ENCODE measurements at places on chromosomes 16 and 17. TPM values are rescaled to one million over a fixed set of nuclear protein-coding genes. Genes with fewer than 3 reads are reported as not detected.

DNA sequence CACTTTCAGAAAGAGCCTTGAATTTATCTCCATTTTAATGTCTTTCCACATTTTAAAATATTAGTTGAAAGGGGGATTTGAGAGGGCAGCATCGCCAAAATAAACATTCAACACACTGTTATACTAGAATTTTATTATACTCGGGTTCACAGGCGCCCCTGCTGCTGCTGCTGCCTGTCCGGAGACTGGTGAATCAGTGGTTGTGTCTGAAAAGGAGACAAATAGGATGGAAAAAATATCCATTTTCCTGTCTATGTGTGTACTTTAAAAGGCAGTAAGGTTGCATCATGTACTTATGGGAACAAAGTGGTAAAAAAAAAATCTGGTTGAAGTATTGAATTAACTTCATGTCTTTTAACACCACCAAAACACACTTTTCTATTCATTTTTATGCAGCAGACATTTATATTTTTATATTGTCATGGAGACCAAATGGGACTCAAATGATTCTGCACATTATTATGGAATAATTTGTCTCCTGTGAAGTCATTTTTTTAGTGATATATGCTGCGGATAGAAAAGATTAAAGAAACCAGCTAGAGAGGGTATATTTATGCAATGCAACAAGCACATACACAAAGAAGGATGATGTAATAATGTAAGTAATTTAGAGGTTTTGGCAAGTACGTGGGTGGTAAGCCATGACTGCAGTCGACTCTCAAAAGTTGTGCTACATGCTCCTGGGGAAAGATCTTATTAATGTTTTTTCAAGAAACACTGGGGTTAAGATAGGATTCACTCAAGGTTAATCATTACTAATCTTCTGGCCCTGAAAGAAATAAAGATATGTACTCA is 759.0 kb upstream of the SOX9 start:
- DNase-seq: no peak

GRCh38 chr17:75691801-75692626 is 24.9 kb downstream of the SAP30BP start:
- no peak for DNase-seq

DNA sequence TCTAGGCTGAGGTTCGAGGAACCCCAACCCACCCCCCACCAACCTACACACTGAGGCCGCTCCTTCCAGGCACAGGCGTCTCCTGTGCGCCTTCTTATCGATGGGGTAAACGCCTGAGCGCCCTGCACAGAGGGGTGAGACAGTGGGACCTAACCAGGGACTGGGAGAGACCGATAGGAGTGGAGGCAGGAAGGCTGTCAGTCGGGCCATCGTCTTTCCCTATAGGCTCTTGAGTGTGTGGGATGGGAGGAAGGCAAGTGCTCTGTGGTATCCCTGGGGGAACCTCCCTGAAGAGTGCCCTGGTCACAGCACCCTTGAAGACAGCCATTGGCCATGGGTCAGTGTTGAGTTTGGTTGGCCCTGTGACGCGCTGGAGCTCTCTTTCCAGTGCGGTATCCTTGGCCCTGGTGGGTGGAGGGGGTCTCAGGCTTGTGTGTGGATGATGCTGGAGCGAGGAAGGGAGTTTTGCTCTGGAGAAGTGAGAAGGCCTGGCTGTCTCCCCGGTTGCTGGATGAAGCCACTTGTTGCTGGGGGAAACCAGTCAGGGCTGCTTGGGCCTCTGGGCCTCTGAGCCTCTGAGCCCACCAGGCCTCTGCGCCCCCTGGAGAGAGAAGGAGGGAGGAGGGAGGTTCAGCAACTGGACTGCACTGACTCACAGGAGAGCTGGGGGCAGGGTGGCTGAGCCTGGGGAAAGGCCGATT is 1.7 kb downstream of the GPRC5C start:
- no peak for DNase-seq

DNA sequence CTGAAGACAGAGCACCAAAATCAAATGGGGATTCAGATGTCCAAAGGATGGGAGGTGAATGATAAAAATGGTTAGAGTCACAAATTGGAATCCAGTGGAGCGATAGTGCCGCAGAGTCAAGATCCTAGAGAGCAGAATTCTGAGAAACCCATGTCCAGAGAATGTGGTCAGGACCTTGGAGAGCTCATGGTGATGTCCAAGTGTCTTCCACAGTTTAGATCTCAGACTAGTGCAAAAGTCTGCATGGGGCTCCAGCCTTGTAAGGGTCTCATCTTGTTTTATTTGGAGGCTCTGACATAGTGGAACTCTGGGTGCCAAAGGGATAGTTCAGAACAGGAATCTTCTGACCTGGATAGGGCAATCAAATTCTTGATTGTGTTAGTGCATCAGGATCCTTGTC is 245.9 kb upstream of the HSBP1 start:
- no peak for DNase-seq

The ADAMTS18 gene
- 0.05 TPM for total RNA-seq

The SERPINF2 gene
- total RNA-seq: 1.7 TPM

The ABCC12 gene
- total RNA-seq: not detected

The TAF1C gene
- 17.2 TPM for total RNA-seq

DNA sequence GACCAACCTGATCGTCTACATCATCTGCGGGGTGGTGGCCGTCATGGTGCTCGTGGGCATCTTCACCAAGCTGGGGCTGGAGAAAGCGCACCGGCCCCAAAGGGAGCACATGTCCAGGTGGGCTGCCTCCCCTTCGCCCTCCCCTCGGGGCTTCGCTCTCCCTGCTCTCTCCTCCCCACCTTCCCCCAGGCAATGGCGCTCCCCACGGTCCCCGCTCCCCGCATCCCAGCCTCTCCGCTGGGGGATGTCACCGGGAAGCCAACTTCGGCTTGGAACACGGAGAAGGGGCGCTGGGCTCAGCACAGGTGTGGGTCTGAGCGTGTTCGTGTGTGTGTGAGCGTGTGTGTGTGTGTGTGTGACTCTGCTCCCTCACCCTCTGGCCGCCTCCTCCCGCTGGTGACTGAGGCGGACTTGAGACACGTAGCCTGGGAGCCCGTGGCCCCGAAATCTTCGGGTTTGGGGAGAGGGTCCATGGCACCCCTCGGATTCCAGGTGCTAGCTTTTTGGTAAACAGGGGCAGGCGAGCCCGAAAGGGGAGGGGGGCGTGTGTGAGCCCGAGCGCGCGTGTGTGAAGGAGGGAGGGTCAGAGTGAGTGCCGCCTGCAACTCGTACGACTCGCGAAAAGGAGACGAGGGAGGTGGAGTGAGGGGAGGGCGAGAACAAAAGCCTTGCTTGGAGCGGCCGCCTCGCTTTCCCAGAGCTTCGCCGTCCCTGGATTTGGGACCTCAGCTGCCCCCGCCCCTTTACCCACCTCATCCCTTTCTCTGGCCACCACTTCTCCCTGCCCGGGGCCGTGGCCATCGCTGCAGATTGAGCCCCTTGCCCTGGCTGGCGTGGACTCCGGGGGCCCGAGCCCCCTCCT is 1.3 kb downstream of the SHISA9 start:
- no peak for DNase-seq

- peak; percentile 96 for DNase-seq
Observed at GRCh38 chr16:695355-696089, 5.3 kb upstream of the WDR24 start.

GRCh38 chr17:40022961-40023541 is 7.8 kb downstream of the CSF3 start:
- DNase-seq: peak; percentile 80

- no peak for DNase-seq
Observed at GRCh38 chr17:1532836-1533602, 16.6 kb upstream of the INPP5K start.

DNA sequence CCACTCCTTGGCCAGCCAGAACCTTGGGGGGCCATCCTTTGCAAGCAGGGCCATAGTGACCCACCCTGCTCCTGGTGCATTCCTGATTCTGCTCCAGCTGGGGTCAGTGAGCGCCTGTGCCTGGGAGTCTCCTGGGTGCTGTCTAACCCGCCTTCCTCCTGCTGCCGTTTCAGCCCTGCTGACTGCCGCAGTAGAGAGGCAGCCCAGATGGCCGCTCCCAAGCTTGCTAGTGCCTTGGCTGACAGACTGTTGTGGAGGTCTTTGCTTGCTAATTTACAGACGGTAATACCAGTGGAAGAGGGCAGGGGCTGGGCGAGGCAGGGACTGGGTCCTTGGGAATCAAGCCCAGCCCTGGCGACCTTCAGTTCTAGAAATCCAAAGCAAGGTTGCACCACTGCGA is 99.6 kb downstream of the SOCS1 start:
- no peak for DNase-seq

DNA sequence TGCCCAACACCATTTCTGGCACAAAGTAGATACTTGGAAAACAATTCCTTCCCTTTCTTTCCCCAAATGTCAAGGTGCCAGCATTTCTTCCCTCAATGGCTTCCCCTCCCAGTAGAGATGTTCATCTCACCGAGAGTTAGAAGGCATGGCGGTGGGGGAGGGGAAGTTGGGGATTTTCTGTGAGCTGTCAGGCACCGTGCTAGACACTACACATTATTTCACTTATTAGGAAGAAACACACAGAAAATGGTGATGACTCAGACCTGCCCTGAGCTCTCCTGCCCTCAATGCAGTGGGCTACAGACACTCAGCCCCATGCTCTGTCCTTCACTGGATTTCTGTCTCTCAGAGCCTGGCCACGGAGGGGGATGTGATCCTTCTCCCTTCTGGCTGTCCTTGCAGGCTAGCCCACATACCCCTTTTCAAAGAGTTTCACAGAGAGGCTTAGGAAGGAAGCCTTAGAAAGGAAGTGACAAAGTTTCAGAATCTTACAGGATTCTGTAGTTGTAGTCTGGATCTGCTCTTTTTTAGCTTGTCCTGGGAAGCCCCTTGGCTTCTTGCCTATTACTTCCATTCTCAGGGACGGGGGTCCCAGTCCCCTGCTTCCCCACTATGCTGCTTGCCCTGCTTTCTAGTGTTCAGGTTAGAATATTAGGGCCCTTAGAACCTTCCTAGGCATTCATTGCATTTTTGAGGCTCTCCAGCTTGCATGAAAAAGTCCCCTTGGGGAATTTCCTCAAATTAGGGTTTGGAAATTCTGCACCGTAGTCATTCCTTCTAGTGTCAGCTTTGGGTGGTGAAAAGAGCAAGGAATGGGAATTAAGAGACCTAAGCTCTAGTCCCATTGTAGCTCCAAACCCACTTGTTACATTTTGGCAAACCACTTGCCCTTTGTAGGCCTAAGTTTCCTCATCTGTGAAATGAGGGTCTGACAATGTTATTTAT is 12.2 kb upstream of the CCL5 start:
- no peak for DNase-seq

The KRTAP9-8 gene
- total RNA-seq: not detected

GRCh38 chr16:84059946-84060901 is 17.6 kb upstream of the SLC38A8 start:
- no peak for DNase-seq

- DNase-seq: no peak
Observed at GRCh38 chr16:57728336-57729181, 7.0 kb upstream of the KATNB1 start.

DNA sequence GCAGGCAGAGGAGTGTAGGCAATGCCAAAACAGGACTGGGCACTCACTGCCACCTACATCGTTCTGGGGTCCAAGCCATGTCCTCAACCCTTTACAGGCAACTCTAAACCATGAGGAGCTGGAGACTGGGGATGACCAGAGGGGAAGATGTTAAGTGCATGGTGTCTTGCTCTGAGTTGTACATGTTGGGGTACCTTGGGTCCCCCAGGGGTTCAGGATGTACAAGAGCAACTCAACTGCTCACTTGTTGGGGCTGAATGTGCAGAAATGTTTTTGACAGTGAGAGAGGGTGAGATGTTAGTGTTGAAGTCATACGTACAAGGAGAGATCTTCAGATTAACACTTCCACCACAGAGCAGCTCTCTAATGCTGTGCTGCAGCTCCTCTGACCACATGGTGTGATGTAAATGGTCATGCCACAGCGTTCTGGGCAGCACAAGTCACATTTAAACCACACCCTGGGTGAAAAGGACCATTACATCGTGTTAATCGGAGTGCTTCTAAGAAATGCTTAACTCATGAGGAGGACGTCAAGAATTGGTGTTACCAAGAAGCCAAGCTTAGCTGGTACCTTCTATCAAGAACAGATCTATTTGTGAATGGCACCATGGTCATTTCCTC is 2.4 kb downstream of the CCL18 start:
- DNase-seq: no peak

The CEP131 gene
- total RNA-seq: 4.3 TPM

- no peak for DNase-seq
Observed at GRCh38 chr16:64236316-64236715, 885.5 kb downstream of the CDH11 start.

The PRR35 gene
- not detected for total RNA-seq

The ALDH3A2 gene
- 115 TPM for total RNA-seq

GRCh38 chr16:84367297-84367680 is 1.0 kb upstream of the ATP2C2 start:
- DNase-seq: peak; percentile 79

DNA sequence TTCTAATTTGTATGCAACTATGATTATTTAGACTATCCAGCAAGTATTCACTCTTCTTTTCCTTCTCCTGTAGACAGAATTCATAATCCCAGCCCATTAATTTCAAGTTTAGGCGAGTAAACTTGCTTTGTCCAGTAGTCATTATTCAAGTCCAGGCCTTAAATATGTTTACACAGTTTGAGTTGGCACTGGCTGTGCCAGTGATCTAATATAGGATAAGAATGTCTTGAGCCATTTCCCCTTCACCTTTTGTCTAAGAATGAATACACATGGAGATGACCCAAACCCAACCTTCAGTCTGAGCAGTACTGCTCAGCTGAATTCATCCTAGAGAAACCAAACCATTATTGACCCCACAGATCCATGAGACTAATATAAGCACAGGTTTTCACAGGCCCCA is 930.4 kb upstream of the CDH8 start:
- no peak for DNase-seq

- no peak for DNase-seq
Observed at GRCh38 chr17:72351365-72351764, 230.5 kb downstream of the SOX9 start.

DNA sequence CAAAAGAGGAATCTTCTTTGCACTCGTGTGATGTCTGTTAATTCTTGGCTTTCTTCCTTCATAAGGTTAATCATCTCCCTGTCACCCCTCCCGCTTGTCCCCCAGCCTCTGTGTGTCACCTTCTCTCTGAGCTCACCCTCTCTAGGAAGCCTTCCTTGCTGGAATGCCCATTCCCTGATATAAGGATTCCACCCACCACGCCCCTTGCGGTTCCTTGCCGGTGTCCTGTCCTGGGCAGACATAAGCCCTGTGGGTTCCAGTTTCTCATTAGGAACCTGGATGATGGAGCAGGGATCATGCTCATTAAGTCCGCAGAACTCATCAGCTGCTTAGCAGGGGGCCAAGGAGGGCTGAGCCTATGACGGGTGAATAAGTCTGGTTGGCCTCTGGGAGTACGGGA is 559.3 kb downstream of the MAF start:
- DNase-seq: no peak

The KIF18B gene
- total RNA-seq: 45.5 TPM

GRCh38 chr16:17846030-17846429 is 375.3 kb upstream of the XYLT1 start:
- no peak for DNase-seq
